GM18507 (cell line): ENCODE measurements at places on chromosomes 1 and 21.

GRCh38 chr1:183417772-183418491 lies at the start of gene NMNAT2:
NMNAT2 (minus strand) TSS chr1:183418380; CDS start chr1:183418267, 113 bp downstream.
- DNase-seq, result no peak

DNA sequence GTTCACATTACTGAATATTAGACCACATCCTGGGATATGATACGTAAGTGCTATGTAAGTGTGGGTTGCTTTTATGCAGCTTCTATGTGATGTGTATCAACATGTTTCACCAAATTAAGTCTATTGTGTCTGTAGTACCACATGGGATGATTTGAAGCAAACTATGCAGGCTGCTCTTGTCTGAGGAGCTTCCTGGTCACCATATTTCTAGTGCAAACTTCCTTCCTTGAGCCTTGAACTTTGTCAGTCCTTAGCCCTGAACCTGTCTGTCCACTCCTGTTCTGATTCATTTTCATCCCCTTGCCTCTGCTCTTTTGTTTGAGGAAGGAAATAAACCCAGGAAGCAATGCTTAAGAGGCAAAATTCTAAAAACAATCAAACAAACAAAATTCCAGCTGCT lies 117.5 kb upstream of the VANGL1 start:
- DNase-seq, result no peak

DNA sequence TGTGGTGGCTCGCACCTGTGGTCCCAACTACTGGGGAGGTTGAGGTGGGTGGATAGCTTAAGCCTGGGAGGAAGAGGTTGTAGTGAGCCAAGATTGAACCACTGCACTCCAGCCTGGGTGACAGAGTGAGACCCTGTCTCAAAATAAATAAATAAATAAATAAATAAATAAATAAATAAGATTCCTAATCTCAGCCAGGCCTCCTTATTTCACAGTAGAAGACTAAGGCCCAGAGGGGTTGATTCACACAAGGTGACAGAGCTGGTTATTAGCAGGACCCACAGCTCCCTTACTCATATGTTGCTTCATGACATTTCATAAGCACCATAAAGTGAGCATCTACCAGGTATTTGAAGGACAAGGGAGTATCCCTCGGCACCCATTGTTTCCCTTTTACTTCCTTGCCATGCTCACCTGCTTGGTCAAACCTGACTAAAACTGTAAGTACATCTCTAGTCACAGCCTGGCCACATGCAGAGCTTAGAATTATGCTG lies 32.7 kb downstream of the ALG14 start:
- no peak for DNase-seq

DNA sequence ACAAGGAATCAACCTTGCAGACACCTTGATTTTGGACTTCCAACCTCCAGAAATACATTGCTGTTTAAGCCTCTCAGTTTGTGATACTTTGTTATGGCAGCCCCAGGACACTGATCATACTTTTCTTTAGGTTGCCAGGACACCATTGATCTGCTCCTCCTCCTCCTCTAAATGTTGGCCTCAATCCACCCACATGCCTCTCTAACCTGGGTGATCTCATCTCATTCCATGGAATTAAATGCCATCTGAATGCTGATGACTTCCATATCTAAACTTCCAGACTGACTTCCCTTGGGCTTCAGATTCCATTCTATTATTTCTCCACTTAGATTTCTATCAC lies 7.4 kb upstream of the PPP1R15B start:
- DNase-seq, result no peak

- DNase-seq, result peak; percentile 26
These were observed 26.1 kb downstream of the CACNA1S start for GRCh38 chr1:201085902-201086735.

- no peak for DNase-seq
These were observed 60.3 kb downstream of the TBX19 start for GRCh38 chr1:168340781-168341482.

GRCh38 chr1:234725177-234726132 lies 115.5 kb upstream of the IRF2BP2 start:
- no peak for DNase-seq

DNA sequence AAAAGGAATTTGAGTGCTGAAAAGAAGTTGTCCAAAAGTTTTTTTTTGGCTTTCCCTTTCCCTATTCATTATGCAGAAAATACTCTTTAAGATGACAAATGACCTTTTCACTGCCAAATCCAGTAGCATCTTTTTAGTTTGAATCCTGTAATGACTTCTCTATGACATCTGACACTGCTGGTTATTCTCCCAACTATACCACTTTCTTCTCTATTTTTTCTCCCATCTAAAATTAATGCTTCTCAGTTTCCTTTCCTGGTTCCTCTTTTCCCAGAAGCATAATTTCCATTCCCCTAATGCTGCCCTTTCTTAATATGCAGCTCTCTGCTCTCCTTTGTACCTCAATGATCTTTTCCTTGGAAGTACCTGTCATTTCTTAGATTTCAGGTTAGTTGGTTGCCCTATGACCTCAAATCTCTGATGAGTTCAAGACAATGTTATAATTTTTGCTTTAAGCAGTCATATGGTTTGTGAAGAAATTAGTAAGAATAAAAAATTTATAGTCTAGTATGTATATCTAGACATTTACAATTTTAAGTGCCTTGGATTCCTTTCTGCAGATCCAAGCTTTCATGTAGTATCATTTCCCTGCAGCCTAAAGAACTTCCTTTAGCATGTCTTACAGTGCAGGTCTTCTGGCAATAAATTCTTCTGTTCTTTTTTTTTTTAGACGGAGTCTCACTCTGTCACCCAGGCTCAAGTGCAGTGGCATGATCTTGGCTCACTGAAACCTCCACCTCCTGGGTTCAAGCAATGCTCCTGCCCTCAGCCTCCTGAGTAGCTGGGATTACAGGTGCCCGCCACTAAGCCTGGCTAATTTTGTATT lies 150.8 kb downstream of the CDC42BPA start:
- DNase-seq, result no peak

- no peak for DNase-seq
These were observed 7.0 kb upstream of the ID3 start for GRCh38 chr1:23566304-23566703.

GRCh38 chr1:3141836-3142235 lies 72.8 kb downstream of the PRDM16 start:
- no peak for DNase-seq

DNA sequence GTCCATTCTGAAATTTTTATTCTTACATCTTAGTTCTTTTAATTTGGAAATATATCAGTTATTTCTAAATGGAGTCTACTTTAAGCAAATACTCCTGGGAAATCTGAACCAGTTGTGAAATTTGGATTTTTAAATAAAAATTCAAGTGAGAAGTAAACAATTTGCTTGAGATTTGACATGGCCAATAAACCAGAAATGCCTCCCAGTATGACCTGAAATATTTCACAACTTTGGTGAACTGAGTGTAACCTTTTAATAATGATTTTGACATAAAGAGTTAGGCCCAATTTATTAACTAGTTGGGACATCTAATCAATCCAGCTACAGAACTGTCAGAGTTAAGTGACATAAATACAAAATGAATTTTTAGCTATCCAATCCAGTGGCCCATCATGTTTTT lies 192.0 kb downstream of the ZC3H11B start:
- no peak for DNase-seq

GRCh38 chr1:227828786-227829185 lies 13.3 kb downstream of the PRSS38 start:
- no peak for DNase-seq

DNA sequence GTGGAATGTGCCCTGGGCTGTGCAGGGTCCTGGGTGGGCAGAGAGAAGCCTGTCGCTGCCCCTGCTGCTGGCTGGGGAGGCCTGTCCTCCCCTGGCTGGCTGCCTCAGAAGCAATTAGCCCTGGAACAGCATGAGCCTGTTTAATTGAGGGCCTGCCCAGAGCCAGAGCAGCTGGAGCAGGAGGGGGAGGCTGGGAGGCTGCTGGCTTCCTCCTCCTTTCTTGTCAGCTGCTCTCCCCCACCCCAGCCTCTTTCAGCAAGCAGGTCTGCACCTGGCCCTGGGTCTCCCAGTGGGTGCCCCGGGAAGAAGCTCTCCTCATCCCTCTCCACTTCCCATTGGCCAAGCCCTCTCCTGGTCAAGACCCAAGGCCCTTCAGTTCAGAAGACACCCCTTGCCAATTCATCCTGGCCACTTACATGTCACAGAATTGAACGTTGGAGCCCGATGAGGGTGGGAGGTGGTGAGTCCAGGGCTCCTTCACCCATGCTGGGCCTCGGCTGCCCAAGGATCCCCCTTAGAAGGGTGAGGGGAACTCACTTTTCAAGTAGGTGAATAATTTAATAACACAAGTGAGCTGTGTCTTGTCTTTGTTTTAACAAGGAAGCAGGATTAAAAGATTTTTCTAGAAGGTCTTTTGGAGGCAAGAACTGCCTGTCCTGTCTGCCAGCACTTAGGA lies 13.2 kb downstream of the AMPD2 start:
- no peak for DNase-seq

DNA sequence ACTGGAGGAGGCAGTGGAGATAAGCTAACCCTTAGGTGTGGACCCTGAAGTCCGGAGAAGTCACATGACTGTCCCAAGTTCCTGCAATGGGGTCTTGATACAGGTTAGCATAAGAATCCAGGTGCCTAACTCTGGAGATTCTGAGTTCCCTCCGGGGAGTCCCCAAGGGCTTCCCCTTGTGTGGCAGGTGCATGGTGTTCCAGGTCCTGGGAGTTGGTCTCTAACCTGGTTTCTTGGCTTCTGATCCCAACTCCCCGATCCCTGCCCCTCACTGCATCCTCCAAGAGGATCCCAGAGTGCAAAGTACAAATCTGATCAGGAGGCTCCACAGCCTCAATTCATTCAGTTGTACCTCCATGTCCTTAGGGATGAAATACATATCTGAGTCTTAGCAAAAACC lies 9.3 kb upstream of the C8A start:
- no peak for DNase-seq

- DNase-seq, result no peak
These were observed 119.7 kb upstream of the C1orf174 start for GRCh38 chr1:4019606-4020331.

DNA sequence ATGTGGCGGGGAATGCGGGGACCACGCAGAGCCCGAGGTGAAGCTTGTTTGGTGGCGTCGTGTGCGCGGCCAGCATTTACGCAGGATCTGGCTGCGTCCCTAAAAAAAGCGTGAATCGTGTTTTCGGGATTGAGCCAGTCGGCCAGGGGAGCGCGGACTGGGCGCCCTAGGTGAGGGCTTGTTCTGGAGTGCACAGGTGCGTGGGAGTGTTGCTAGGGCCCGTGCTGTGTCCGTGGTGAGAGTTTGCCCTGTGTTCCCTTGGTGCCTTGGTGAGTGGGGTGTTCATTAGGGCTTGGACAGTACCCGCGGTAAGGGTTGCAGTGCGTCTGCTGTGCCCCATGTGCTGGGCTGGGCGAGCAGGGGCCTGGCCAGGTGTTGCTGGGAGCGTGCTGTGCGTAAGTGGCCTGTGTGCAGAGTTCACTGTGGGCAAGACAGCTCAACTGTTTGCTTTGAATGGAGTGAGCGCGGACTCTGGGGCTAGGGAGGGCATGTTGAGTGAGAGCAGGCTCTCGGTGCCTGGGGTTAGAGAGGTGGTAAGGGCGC lies 673 bp downstream of the CD46 start:
- no peak for DNase-seq

DNA sequence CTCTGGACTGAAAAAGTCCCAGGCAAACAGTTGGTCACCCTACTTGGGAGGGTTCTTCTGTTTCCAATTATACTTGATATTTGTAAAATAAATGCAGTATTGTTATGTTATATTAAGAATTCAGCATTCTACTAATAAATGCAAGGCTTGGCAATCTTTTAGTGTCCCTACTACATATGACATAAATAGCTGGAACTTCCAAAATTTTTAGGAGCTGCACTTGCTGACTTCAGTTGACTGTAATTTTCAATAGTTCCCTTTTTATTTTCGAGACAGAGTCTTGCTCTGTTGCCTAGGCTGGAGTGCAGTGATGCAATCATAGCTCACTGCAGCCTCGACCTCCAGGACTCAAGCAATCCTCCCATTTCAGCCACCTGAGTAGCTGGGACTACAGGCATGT lies 20.0 kb downstream of the FOXD3 start:
- no peak for DNase-seq

DNA sequence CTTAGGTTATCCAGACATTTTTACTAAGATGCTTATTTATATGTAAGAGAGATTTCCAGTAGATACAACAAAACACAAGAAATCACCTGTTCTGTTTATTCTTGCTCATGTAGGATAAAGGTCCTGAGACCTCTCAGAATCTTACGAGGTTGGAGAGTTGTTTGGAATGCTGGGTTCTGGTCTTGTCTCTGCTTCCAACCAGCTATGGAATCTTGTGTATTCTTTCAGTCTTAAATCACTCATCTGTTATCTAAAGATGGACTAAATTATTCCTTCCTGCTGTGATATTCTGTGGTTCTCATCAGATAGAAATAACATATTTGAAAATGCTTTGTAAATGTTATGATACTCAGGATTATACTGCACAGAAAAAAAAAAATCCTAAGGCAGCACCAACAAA lies 21.3 kb downstream of the GNAT2 start:
- no peak for DNase-seq

DNA sequence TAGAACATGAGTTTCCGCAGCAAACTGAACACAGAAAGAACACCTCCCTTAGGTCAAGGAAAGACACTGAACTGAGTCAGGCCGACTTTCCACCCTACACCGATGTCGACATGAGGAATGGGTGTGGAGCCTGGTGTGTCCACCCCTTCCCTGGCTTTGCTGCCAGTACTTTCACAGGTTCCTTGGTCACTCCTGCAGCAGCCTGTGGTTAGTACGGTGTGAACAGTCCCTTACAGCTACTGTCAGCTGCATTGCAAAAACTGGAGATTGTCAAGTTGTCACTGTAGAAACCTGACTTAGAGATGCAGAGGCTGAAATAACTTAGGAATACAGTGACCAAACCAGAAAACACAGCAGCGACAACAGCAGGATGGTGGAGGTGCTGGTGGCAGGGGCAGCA lies 7.1 kb downstream of the PGLYRP3 start:
- no peak for DNase-seq

- no peak for DNase-seq
These were observed 40.6 kb upstream of the CLIC4 start for GRCh38 chr1:24704411-24705259.

GRCh38 chr1:33392639-33393038 lies 38.3 kb downstream of the PHC2 start:
- DNase-seq, result no peak

GRCh38 chr1:18283601-18284385 lies 176.2 kb downstream of the IGSF21 start:
- no peak for DNase-seq

DNA sequence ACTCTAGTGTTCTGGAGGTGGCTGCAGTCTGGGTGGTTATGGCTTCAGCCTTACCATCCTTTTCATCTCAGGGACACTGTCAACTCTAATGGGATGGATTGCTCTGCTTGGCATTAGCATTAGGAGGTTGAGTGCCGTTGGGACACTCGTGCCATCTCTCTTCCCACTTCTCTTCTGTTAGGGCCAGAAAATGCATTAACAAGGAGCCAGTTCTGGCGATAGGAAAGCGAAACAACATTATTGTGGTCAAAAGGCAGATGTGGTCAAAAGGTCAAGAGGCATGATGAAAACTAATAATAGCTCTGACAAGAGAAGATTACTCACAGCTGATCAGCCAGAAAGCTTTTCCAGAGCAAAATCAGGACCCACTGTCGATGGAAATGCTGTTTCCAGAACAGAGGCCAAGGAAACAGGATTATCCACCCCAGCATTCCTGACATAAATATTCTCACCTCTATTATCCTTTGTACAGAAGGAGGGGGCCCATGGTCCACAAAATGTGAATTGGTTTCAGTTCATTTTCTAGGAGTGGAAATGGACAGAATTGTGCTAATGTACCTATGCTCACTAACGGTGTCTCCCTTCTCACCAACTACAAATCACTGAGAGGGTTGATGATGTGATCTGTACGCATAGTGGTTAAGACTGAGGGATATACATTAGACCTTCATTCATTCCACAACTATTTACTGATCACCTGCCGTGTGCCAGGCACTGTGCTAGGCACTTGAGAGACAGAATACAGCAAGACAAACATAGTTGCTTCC lies 72.0 kb downstream of the ST6GALNAC5 start:
- DNase-seq, result peak; percentile 2
